ENCODE measurements at places on chromosomes 16 and 17.

DNA sequence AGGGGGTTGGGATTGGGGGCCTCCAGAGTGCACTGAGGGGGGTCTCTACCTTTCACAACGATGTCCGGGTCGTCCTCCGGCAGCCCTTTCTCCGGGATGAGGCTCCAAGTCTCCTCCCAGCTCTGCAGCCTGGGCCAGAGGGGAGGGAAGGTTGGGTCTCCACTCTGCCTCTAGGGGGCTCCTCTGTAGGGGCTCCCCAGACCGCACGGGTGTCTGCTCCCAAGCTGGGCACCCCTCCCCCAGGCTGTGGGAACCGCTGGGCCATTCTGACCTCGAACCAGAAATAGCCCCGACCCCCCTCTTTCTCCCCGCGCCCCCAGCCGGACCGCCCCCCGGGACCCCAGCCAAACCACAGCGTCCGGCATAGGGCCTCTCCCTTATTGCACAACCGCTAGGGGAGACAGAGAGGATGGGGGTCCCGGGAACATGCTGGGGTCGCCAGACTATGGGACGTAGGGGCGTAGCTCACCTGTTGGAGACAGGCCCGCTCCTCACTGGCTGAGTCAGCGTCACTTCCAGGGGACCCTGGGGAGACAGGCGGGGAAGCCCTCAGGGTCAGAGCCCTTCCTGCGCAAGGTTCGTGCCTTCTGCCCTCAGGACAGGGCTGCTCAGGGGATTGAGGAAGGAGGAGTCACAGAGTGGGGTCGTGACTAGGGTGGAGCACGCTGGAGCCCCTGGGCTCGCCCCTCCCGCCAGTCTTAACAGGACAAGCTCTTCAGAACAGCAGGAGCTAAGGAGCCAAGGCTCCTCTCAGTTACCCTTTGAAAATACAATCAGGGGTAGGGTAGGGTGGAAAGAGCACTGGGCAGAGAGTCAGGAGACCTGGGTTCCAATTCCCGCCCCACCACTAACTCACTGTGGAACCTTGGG lies 2.7 kb downstream of the PLEKHH3 start:
- DNase-seq, result no peak

DNA sequence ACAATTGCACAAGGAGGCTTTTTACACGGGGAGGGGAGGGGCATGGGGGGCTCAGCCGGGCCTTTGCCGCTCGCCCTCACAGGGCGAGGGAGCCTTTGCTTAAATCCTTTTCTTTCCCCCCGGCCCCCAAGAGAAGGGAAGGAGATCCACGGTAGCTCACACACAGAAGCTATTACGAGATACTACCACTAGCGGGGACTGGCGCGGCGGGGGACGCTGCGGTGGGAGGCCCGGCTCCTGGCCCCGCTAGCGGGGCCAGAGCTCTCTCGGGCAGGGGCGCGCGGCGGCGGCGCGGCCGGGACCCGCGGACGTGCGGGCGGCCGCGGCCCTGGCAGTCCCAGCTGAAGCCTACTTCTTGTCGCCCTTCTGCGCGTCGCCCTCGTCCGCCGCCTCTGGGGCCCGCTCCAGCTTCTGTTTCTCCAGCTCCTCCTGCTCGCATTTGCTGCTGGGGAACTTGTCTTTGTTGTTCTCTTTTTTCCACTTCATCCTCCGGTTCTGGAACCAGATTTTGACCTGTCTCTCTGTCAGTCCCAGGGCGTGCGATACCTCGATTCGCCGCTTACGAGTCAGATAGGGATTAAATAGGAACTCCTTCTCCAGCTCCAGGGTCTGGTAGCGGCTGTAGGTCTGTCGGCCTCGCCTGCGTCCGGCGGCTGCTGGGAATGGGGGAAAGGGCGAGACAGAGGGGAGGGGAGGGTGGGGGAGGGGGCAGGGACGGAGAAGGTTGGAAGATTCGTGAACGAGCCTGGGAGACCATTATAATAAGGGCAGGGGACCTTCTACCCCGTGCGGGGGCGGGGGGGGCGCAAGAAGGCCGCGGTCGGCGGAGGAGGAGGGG lies 2.0 kb downstream of the HOXB8 start:
- no peak for DNase-seq

- DNase-seq, result no peak
Observed at GRCh38 chr17:65394811-65395472, 166.5 kb downstream of the AXIN2 start.

GRCh38 chr17:73027130-73027741 lies 65.3 kb downstream of the SLC39A11 start:
- no peak for DNase-seq

DNA sequence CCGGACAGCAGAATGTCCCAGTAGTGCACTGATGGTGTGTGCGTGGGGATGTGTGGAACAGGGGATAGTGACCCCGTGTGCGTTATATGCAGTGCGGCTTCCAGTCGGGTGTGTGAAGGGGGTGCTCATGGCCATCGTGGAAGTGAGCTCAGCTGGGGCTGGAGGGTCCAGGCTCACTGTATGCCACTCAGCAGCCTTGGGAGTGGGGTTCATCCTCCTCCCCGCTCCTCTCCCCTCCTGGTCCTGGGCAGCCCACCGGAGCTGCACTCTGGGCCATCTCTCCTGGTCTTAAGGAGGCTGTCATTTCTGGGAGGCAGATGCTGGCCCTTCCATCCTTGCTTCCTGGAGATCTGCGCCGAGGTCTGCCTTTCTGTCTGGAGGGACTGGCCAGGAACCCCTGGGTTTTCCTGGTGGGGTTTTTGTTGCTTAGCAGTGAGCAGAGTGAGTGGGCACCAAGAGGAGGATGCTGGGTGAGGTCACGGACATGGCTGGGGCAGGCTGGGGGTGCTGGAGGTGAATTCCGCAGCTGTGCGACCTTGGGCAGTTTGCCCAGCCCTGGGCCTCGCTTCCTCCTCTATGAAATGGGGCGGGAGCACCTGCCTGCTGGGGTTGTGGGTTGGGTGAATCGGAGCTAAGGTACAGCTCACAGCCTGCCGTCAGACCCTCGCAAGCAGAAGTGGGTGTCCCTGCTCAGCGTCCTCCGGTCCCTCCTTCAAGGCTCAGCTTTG lies 164.1 kb downstream of the SEC14L1 start:
- DNase-seq, result no peak

GRCh38 chr17:6092903-6093468 lies 22.8 kb downstream of the WSCD1 start:
- no peak for DNase-seq

DNA sequence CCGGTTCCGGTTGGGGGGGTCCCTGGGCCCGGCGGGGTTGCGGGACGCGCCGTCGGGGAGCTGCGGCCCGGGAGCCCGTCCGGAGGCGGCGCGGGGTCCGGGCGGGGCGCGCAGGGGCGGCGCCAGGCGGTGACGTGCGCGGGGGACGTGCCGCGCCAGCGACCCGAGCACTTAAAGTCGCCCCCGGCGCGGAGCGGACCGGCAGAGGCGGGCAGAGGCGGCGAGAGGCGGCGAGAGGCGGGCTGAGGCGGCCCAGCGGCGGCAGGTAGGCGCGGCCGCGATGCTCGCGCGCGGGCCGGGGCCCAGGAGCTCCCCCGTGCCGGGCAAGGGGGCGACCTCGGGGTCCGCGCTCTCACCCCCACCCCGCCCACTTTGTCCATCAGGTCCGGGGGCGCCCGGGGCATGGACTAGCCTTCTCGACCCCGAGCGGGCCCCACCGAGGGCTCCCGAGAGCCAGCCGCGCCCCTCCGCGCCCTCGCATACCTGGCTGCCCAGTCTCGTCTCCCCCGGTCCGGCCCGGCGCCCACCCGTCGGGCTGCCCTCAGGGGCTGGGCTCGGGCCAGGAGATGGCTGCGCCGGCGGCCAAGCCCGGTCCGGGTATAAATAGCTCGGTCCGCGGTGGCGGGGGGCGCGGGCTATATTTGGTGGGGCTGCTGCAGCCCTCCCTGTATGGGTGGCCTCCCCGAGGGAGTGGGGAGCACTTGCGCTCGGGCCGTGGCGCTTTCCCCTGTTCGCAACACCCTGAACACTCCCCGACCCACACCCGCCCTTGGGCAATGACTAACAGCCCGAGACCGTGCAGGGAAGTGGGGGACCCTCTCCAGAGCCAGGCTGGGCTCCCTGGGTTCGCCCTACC lies at the start of gene SLC16A3:
SLC16A3 (plus strand) TSS at position 201 of the 856 bp plus-strand sequence. CDS start 6,967 bp downstream, outside the sequence.
- no peak for DNase-seq

GRCh38 chr16:24887472-24887871 lies 41.7 kb downstream of the SLC5A11 start:
- no peak for DNase-seq

DNA sequence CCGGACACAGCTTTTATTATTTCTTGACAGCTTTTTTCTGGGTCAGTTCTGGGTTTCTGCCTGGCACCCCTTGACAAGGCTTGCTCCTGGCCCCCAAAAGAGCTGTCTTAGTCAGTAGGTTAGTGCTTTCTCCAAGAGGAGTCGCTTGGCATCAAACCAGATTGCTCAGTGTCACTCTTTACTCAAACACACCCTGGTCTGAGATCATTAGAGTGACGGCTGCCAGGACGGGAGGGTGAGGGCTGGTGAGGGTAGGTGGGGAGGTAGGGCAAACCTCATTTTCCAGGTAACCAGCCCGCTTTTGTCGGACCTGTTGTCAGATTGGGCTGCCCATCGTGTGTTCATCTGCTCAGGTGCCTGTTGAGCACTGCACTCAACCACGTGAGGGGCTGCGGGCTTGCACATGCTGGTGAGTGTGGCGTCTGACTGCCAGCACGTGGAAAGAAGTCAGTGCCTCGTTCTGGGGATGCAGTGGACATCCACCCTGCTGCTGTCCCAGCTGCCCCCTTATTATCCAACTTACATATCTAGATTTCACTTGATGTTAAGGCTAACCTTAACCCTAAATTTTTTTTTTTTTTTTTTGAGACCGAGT lies 12.4 kb downstream of the TMEM94 start:
- DNase-seq, result no peak

DNA sequence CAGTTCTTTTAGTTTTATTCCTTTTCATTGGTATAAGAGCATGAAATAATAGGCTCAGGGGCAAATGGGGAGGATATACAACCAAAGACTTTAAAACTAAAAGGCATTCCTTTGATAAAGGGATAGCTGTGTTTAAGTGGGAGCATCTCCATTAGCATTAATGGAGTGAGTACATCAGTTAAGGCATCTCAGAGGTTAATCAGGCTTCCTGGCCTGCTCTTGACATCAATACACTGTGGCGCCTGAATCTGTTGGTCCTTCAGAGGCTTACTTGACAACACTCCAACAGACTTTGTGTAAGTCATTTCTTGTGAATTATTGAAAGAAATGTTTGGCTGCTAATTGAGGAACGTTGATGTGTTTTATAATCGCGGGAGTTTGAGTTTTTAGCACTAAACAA lies 230.7 kb downstream of the BCAS3 start:
- DNase-seq, result no peak

- DNase-seq, result no peak
Observed at GRCh38 chr16:82695806-82696205, 69.0 kb downstream of the CDH13 start.

DNA sequence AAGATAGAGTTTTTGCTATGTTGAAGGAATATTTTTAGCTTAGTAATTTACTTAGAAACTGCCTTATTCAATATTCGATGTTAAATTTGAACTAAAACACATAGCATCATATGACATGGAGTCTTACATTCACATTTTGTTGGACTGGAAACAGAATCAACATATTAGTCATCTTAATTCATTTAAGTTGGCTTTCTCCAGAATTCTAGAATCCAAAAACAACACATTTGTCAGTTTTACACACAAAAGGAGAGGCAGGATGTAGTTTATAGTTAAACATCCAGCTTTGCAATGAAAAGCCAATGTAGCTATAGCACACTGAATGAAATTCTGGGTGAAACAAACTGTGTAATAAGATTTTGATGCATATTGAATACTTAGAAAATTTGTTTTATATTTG lies 43.3 kb downstream of the WWOX start:
- no peak for DNase-seq

GRCh38 chr16:55479430-55480140 lies 587 bp downstream of the MMP2 start:
- DNase-seq, result no peak

- no peak for DNase-seq
Observed at GRCh38 chr16:4347765-4348509, 3.2 kb downstream of the PAM16 start.

DNA sequence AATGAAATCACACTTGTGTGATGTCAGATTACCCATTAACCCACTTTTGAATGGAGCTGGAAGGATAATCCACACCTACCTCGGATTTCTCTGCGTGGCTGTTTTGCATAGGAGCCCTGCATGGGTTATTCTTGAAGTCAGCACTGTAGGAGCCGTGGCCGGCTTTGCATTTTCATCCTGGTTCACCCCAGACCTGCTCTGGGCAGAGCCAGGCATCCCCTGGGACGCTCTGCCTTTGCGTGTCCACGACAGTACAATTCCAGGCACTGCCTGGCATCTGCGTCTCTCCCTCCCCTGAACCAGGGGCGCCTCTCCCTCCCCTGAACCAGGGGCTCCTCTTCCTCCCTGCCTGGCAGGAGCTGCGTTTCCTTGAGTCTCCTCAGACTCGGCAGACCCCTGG lies 29.7 kb upstream of the ZNF750 start:
- DNase-seq, result no peak

GRCh38 chr17:58319173-58320162 lies 9.1 kb downstream of the TSPOAP1 start:
- DNase-seq, result no peak

DNA sequence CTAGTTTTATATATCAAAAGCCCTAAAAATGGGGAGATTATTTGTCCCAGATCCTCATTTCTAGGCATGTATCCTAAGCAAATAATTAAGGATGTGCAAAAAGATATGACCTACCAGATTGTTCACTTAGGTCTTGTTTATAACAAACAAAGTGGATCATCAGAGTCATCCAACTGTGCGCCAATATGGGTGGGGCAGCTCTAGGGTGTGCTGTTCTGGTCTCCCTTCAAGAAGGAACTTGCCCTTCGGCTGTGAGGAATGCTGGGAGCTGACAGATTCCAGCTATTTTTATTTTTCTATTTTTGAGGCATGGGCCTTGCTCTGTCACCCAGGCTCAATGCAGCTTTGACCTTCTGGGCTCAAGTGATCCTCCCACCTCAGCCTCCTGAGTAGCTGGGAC lies 13.8 kb downstream of the CHP2 start:
- DNase-seq, result no peak

GRCh38 chr16:89922477-89922883 lies 662 bp upstream of the TUBB3 start:
- no peak for DNase-seq

- no peak for DNase-seq
Observed at GRCh38 chr17:75661531-75661930, 5.4 kb downstream of the RECQL5 start.
